Activated CD8-positive, alpha-beta memory T cell treated with anti-CD3 and anti-CD28 coated beads for 48 hours (primary cell): ENCODE measurements at places on chromosomes 3 and 15.
A peak's percentile ranks its signal among the peaks of the same experiment; 100 is the strongest.

DNA sequence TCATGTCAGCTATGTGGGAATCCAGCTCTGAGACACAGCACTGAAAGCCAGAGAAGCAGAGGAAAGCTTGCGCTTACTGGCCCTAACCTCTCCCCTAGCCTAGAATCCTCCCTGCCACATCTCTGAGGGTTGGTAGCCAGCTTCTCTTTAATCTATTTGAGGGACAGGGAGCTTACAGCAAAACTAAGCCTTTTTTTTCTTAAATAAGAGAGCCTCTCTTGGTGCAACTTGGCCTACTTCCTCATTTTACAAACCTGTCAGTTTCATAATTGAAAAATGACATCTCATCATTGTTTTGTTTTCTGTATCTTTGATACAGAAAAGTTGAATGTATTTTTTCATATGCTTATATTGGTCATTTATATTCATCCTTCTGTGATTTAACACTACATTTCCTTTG, 193.9 kb downstream of the ZNF621 start:
- no peak for DNase-seq

DNA sequence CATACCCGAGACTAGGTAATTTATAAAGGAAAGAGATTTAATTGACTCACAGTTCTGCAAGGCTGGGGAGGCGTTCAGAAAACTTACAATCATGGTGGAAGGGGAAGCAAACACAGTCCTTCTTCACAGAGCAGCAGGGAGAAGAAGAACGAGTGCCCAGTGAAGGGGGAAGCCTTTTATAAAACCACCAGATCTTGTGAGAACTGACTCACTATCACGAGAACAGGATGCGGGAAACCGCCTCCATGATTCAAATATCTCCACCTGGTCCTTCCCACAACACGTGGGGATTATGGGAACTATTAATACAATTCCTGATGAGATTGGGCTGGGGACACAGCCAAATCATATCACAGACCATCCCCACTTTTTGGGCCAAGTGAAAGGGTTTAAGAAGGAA, 58.8 kb upstream of the CTXND1 start:
- DNase-seq, result no peak

GRCh38 chr3:13073326-13074005, at the start of gene IQSEC1:
Gene IQSEC1 (minus strand): TSS chr3:13073429. CDS start chr3:13073014, 415 bp downstream.
- peak; percentile 62 for DNase-seq

DNA sequence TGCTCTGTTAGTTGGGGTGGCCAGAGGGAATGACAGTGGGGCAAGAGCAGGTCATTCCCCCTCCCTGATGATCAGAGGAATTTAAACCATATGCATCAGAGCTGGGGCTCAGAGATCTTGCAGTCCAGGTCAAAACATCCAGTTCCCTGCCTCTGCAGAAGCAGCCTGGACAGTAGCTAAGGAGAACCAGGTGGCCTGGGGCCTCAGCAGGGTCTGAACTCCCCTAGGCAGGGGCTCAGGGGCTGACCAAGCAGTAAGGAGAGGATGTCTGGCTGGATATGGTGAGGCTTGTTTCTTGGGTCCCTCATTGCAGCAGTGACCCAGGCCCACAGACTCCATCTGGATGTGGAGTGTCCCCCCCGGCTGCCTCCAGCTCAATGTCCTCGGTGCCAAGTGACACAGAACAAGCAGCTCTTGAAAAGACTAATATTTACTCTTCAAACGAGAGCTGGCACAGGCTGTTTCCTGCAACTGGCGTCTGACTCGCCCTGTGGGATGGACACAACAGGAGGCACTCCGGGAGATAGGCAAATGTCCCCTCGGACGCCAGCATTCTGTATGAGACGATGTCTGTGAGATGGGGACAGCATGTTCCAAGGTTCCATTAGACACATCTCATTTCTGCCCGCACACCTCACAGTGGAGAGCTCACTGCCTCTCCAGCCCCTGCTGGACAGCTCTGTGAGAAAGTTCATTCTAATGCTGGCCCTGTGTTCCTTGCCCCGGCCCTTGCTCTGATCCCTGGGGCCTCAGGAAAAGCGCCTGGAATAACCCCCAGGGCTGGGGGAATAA, 37.1 kb downstream of the SEC22C start:
- DNase-seq, result no peak

- no peak for DNase-seq
Measured at GRCh38 chr3:194283221-194284006, 67.7 kb downstream of the CPN2 start.

GRCh38 chr3:59106085-59106648, 56.3 kb upstream of the CFAP20DC start:
- DNase-seq, result no peak

DNA sequence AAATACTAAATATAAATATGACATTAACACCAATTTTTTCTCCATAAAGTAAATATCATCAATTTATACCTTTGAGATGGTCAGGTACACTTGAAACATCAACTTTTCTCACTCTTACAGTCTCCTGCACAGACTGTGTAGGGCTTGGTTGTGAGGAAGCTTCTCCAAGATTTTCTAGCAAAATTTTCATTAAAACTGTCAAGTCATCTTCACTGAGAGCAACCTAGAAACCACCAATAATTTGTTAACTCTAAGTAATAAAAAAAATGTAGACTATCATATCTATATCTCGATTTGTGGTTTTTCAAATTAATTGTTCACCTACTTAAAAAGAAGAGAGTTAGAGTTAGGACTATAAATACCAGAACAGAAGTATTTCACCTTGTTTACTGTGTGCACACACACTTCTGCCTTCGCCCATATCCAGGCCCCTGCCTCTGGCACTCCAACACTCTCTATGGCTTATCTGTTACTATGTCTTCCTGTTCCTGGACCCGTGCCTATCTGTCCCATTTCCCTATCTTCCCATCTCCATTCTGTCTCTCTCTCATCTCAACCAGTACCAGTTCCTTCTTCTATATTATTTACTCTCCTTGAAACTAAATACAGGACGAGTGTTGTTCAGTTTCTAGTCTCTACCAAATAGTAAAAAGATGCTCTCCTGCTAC, 123.6 kb downstream of the VPS13C start:
- DNase-seq, result no peak

DNA sequence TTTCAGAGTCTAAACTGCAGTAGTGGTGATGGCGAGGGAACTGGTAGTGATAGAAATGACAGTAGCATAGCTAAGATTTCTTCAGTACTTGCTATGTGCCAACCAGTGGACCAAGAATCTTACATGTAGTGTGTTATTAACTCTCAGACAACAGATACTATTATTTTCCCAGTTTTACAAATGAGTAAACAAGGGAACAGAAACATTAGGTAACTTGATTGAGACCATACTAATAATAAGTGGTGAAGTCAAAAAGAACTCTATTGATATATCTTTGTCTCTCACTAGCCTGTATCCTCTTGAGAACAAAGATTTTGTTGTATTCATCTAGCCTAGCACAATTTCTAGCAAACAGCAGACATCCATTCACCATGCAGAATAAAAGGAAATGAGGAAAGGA, 250.1 kb downstream of the ZBTB20 start:
- DNase-seq, result no peak

DNA sequence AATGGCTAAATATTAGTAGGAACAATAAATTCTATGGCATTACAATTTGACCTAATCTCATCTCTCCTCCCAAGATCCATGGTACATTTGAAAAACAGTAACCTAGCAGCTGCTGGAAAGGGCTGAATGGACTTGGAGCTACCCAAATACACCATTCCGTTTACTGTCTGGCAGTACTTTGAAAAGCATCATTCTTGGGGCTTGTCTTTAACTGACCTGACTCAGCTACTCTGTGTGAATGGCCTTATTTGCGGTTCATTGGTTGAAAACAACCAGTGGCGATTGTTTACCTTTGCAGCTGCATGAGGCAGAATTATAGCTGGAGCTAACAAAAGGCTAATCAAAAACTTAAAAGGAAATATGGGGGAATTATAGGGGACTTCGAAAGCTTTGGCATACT, 311.2 kb upstream of the MCTP2 start:
- DNase-seq, result no peak

GRCh38 chr3:120196333-120196732, 88.7 kb downstream of the GPR156 start:
- no peak for DNase-seq

DNA sequence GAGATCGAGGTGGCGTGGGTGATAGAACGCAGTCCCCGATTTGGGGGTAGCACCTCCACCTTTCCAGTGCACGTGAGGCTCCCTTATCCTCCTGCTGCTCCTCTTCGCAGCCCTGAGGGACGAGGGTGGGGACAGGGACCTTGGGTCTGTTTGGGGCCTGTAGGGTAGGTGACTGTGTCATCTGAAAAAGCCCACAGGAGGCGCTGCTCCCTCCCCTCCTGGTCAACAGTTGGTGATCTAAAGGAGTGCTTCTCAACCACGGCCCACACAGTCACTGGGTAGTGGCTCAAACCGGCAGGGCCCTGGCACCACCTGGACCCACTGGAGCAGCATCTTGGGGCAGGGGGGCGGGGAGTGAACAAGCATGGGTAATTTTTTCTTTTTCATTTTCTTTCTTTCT, 7.1 kb downstream of the LRRK1 start:
- no peak for DNase-seq

- no peak for DNase-seq
Measured at GRCh38 chr3:101791778-101792177, 12.8 kb downstream of the NXPE3 start.

- no peak for DNase-seq
Measured at GRCh38 chr3:124059580-124059979, 67.7 kb upstream of the ROPN1 start.

DNA sequence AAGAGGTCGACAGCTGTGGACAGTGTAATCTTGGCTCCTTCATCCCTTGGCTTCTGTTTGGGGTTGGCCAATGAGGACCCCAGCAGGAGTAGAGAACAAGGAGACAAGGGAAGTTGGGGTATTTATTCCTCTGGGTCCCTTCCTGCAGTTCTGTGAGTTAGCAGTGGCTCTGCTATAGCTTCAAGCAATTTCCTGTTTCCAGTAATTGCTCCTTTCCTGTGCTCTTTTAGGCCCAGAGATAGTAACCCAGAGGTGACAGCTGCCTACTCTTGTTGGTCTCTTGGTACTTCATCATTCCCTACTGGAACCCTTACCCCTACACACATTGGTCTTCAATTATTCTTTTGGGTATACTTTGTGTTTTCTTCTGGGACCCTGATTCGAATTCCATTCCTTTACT, 92.9 kb downstream of the NR1D2 start:
- no peak for DNase-seq

DNA sequence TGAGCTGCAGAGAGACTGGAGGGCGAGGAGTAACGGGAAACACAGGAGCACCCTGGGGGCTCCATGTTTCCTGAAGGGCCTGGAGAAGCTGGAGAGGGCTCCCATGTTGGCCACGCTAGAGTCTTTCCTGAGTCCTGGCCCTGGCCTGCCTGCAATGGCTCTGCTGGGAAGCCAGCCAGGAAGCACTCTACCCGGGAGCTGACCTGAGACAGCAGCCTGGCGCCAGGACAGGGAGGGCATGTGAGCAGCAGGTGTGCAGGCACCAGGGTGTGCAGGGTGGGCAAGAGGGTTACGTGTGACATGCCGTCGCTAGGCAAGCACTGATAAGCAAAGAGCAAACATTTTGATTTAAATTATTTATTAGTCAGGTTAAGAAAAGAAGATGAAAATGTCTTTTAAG, 301.4 kb downstream of the OCA2 start:
- no peak for DNase-seq

DNA sequence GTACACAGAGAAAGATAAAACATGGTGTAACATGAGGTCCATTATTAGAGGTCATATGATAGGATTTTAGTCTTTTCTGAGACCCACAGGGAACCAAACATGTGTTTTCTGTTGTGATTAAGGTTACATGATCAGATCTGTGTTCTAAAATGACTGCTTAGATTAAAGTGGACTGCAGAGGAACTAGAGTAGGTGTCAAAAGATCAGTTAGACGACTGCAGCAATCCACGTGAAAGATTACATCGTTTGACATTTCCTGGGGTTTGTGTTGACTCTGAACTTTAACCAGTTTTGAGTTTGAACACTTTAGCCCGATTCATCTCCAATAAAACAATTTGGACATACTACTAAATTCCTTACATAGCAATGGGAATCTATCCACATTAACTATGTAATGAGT, 5.1 kb downstream of the MIX23 start:
- no peak for DNase-seq

- DNase-seq, result no peak
Measured at GRCh38 chr3:141279077-141279967, 47.7 kb downstream of the PXYLP1 start.

GRCh38 chr15:99970891-99971430, 237.7 kb upstream of the LYSMD4 start:
- DNase-seq, result no peak

- no peak for DNase-seq
Measured at GRCh38 chr3:1350885-1351284, 258.1 kb downstream of the CNTN6 start.

DNA sequence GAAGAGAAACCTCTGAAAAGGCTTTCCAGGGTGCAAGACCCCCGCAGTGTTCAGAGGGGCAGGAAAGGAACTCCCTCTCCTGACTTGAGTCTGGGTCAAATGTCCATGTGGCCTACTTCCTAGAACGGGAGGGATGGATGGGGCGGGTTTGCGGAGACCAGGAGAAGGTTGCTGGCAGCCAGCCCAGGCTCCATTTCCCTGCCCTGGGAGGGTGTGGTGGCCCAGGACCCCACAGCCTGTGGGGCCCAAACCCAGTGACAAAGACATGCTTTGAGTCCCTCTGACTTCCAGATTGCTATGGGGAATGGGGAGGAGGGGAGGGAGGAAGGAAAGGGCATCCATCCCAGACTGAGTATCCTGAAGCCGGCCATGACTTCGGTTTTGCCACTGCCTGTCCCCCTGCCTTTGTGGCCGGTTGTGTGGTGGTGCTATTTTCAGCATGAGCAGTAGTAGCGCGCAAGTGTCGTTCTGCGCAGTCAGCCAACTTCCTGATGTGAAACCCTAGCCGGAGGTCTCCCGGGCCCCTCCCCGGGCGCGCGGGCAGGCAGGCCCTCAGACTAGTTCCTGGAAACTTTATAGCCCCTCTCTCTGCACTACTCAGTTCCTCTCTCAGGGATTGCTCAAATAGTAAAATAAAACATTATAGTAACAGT, 24.4 kb downstream of the MAGEF1 start:
- DNase-seq, result no peak

DNA sequence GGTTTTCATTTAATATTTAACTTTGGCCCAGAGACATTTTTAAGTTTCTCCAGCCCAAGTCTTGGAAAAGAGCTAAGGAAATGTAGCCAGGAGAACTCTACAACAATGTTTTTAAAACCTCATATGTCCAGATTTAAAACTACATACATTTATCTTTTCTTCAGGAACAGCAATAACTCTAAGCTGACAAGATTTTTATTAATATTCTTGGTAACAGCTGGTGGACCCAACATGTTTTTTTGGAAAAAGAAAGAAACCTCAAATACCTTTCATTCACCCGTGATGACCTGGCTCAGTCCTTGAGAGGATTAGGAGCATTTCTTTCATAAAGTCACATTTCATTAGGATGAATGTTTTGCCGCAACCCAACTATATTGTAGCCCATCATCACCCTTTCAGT, 50.4 kb upstream of the CMSS1 start:
- no peak for DNase-seq

- no peak for DNase-seq
Measured at GRCh38 chr15:68643216-68643830, 64.5 kb downstream of the CORO2B start.

GRCh38 chr15:47548231-47548630, 169.1 kb upstream of the SEMA6D start:
- no peak for DNase-seq
